ENCODE measurements at places on chromosomes 16 and 17.

- no peak for ATAC-seq
Observed at GRCh38 chr16:57028086-57028485, 38.7 kb downstream of the NLRC5 start.

GRCh38 chr16:70395345-70395901 is 43.5 kb downstream of the ST3GAL2 start:
- ATAC-seq = peak; percentile 70

DNA sequence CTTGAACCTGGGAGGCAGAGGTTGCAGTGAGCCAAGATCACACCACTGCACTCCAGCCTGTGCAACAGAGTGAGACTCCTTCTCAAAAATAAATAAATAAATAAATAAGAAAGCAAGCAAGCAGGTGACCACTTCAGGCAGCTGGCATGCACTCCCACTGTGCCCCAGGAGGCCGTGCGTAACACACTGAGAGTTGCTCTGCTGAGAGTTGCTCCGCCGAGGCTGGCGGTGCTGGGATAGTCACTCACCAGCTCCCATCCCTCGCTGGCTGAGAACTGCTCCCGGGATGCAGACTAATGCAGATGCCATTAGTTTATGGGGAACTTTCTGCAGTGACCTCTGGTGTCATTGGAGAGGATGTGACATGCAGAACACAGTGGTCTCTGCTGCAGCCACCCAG is 105.7 kb upstream of the PLCG2 start:
- no peak for ATAC-seq

GRCh38 chr17:1362065-1362848 is 37.8 kb downstream of the YWHAE start:
- peak; percentile 70 for ATAC-seq

GRCh38 chr16:2842340-2843000 is 12.4 kb downstream of the ZG16B start:
- peak; percentile 71 for ATAC-seq

DNA sequence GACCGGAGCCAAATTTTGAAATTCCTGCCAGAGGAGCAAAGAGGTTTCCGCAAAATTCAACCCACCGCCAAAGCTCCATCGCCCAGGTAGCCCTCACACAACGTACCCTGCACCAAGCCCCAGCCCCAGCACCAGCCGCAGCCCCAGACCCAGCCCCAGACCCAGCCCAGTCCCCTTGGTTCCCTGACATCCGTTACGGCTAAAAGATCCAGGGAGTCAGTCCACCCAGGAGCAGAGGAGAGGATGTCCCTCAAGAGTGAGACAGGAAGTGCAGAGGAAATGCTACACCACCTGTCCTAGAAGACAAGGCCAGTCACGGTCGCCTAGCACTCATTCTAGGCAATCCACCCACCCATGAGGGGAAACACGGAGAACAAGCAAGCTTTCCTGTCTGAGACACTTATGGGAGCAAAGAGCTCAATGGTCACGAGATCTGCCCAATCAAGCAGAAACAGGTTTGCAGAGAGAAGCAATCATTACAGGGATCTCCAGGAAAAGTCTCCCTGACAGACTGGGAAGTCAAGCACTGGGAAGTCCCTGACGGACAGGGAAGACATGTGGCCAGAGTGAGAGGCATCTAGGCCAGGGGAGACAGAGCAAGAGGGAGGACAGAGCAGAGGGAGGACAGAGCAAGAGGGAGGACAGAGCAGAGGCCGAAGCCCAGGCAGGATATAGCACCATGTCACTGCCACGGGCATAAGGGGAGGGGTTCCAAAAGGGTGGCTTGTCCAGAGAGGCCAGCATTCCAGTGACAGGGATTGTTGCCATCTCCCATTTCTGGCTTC is 15.0 kb upstream of the KCNJ18 start:
- ATAC-seq = no peak

- ATAC-seq = no peak
Observed at GRCh38 chr17:49848019-49848473, at the start of gene TAC4. Gene TAC4 (minus strand): TSS chr17:49848069. CDS start chr17:49848017, 52 bp downstream.

DNA sequence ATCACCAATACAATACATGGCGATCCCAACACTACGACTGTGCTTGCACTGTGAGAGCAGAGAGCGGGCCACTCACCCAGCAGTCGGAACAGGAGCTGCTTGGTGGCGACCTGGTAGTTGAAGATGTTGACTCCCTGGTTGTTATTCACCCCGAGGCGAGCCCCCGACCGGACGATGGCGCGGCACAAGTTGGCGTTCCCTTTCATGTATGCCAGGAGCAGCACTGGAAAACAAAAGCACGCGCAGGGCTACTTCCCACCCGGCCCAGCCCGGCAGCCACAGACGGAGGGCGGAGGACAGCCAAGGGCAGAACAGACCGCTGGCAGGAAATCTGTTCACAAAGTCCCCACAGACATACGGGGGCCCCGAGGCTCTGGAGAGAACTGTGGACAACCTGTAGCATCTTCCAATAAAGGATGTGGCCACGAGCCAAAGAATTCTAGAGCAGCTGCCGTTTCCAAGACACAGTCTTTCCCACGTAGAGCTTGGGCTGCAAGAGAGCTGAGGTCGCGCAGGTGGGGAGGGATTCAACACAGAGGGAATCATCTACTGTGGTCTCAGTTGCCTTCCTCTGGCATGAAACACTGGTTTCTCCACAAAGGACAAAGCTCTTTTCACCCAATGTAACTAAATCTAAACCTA is 27.8 kb downstream of the CYB5D2 start:
- no peak for ATAC-seq

DNA sequence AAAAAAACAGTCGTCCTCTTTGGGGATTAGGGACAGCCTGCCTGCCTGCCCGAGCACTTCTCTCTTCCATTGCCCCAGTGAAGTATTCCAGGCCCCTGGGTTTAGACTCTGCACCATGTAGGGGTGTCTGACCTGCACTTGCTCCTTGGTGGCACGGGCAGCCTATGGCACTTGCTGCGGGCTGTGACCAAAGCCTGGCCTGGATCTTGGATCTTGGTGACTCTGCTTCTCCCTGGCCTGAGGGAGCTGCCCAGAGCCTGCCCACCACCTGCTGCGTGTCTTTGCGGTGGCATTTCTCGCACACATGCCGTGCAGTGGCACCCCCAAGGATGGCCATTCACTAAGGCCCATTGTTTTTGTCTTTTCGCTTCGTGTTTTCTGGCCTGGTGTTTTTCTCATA is 6.1 kb upstream of the STH start:
- ATAC-seq = no peak

- ATAC-seq = no peak
Observed at GRCh38 chr16:89880477-89881367, 7.3 kb downstream of the TCF25 start.

- no peak for ATAC-seq
Observed at GRCh38 chr17:49244839-49245238, 14.3 kb upstream of the PHOSPHO1 start.

DNA sequence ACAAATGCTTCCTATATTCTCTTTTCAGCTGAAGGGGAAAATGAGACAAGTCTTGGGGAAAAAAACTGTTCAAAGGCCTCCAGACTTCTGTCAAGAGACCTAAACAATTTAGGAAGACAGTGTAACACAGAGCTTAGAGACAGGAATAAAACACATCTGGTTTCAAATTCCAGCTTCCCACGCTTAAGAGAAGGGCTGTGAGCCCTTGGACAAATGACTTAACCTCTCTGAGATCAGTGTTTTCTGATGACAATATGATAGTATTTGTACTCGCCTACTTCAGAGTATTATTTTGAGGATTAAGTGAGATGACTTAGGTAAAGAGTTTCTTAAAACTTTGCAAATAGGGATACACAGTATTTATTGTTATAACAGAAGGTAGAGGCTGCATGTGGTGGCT is 29.5 kb downstream of the SMURF2 start:
- ATAC-seq = no peak

DNA sequence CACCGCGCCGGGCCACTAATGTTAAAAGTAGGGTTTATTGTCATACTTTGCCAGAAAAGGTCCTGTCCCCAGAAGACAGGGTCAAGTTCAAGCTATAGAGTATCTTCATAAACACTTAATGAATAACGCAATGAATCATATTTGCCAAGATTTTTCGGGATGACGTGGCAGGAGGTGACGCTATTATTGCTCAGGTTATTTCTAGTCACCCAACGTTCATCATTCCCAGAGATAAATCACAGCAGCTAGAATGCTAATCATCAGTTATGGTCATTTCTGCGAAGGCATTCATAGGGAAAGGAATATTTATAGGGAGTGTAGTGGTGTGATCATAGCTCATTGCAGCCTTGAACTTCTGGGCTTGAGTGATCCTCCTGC is 2.0 kb downstream of the TMC5 start:
- ATAC-seq = no peak

DNA sequence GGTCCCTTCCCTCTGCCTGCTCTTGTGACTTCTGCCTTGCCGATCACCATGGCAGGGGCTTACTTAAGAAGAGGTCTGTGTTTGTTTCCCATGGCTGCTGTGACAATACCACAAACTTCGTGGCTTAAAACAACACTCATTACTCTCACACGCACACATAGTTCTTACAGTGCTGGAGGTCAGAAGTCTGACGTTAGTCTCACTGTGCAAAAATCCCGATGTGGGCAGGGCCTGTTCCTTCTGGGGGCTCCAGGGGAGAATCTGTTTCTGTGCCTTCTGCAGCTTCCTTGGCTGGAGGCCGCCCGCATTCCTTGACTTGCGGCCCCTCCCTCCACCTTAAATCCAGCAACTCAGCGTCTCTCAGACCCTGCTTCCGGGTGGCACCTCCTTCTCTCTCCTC is 249.2 kb upstream of the GSE1 start:
- ATAC-seq = no peak

DNA sequence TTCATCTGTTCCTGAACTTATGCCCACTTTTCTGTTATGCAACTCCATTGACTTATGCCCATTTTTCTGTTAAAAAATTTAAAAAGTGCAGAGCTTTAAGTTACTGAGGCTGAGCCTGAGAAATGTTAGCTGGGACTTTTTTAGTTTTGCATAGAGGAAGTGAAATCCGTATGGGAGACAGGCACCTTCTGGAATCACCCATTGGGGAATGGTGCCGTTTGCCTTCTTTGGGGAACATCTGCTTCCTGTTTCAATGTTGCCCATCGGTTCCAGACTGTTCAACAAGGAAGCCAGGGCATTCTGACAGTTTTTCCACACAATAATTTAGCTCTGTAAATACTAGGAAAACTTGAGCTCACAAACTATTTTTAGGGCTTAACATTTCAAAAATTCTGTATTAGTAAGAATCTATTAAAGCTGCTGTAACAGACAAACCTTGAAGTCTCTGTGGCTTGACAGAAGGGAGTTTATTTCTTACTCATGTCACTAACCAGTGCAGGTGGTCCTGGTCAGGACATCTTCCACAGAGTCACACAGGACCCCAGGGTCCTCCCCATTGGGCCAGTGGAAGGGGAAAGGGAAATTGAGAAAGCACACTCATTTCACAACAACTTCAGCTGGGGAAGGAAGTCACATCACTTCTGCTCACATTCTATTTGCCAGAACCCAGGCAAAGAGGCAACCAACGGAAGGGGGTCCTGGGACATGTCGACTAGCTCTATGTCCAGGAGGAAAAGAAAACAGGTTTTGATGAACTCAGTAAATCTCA is 17.2 kb downstream of the PRKCB start:
- ATAC-seq = peak; percentile 59

GRCh38 chr16:1923299-1924034 is 5.3 kb upstream of the HS3ST6 start:
- ATAC-seq = no peak

- no peak for ATAC-seq
Observed at GRCh38 chr16:46775214-46775613, 27.1 kb upstream of the MYLK3 start.

DNA sequence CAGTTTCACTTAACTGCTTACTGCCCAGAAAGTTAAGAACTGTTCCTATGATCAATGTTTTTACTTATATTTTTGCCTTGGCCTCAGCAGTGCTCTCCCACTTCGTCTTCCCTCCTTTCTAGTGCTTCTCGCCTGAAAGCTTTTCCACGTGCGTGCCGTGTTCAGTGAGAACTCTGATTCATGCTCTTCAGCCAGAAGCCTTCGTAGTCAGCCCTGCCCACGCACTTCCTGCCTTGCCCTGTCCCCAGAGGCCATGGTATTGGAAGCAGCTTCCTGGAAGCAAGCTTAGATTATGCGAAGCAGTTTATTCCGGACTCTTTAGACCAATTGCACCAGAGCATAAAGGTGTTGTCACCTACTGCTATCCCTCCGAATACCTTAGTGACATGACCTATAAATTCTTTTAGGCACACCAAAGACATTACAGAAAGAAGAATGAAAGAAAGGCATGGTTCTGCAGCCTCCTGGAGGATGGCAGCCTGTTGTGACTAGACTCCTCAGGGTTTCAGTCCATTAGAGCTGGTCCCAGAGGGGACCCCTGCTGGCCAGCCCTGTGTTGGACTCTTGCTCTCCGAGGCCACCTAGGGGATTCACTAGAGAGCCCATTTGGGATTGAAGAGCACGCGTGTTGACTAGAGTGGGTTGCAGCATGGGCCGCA is 105.2 kb downstream of the RPTOR start:
- peak; percentile 91 for ATAC-seq
